ENCODE measurements at places on chromosomes 13 and 19.

GRCh38 chr13:30157616-30157993 lies 149.7 kb downstream of the KATNAL1 start:
- DNase-seq: peak; percentile 56

- DNase-seq: no peak
Observed at GRCh38 chr13:40340368-40341095, 325.9 kb downstream of the FOXO1 start.

DNA sequence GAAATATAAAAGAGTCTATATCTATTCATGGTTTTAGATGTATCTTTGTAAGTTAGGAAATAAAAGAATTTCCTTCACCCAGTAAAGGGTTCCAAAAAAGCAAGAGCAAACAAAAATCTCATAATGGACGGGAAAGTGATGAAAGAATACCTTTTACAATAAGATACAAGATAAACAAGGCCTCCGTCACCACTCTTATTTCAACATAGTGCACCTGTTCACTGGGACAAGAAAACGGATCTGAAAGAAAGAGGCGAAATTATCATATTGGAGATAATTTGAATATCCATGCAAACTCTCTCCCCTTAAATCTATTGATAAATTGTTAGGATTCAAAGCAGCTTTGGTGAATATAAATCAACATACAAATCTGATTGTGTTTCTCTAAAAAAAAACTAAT lies 877 bp upstream of the NLRP11 start:
- no peak for DNase-seq

- no peak for DNase-seq
Observed at GRCh38 chr19:49042177-49042576, 1.5 kb upstream of the CGB5 start.

DNA sequence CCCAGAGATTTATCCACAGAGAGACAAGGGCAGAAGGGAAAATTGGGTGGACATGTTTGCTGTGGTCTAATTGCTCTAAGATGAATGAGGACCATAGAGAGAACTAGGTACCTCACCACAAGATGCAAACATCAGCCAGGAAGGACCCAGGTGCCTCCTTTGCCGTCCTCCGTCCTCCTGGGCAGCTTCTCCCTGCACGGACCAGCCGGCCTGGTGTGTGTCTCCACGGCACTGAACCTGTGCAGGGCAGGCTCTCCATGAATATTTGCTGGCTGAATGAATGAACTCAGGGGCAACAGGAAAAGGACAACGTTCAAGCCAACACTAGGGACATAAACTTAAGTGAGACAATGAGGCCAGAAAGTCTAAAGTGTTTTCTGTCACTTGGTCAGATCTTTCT lies 143.9 kb downstream of the ZNF536 start:
- no peak for DNase-seq

GRCh38 chr19:51387924-51388389 lies at the start of gene LIM2:
TSS of gene LIM2 (minus strand) at chr19:51387974. CDS start at chr19:51387443, 531 bp downstream.
- DNase-seq: no peak

GRCh38 chr13:44021422-44021821 lies 141.7 kb downstream of the LACC1 start:
- no peak for DNase-seq

DNA sequence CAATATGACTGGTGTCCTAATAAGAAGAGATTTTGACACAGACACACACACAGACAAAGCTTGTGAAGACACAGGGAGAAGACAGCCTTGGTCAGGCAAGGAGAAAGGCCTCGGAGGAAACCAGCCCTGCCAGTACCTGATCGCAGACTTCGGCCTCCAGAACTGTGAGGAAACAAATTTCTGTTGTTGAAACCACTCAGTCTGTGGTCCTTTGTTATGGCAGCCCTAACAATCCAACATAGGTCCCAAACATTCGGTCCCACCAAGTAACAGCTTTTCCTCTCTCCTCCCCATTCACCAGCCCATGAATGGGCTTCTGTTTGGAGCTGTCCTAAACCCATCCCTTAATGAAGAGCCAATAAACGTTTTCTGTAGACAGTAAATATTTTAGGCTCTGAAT lies 36.4 kb upstream of the UBAC2 start:
- no peak for DNase-seq

- no peak for DNase-seq
Observed at GRCh38 chr13:100156788-100157187, 67.9 kb downstream of the PCCA start.

DNA sequence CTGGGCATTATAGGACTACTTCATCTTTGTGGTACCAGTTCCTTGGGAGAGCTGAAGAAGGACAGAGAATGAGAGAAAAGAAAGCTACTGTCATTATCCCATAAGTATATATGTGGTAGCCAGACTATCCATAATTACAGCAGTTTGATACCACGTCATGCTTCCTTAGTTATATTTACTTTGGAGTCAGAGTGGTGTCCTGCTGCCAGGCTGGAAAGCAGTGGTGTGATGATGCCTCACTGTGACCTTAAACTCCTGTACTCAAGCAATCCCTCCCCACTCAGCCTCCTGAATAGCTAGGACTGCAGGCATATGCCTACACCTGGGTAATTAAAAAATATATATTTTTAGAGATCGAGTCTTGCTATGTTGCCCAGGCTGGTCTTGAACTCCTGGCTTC lies 57.8 kb downstream of the WTIP start:
- DNase-seq: no peak

- no peak for DNase-seq
Observed at GRCh38 chr19:51168564-51169282, 26.6 kb downstream of the SIGLEC7 start.

- DNase-seq: no peak
Observed at GRCh38 chr19:7930765-7931164, 4.8 kb upstream of the CTXN1 start.

DNA sequence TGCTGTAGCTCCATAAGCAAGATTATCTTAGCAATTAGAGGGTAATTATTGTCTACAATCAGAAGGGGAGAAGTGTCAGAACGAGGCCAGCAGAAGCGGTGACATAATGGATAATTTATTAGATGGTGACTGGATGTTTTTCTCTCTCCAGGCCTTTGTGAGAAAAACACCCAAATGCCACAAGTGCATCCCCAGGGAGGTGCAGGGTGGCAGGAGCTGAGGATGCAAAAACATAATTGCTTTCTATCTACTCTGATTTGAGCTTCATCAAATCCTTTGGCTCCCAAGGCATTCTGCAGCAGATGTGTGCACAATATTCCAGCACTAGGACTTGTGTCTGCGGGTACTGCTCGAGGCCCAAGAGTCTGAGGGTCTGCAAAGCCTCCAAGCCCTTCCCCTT lies 220.1 kb upstream of the SERP2 start:
- DNase-seq: no peak

- DNase-seq: no peak
Observed at GRCh38 chr19:34265221-34265650, 10.9 kb downstream of the GARRE1 start.

Data from GM10248 (cell line).